ENCODE measurements at places on chromosomes 6 and 20.

DNA sequence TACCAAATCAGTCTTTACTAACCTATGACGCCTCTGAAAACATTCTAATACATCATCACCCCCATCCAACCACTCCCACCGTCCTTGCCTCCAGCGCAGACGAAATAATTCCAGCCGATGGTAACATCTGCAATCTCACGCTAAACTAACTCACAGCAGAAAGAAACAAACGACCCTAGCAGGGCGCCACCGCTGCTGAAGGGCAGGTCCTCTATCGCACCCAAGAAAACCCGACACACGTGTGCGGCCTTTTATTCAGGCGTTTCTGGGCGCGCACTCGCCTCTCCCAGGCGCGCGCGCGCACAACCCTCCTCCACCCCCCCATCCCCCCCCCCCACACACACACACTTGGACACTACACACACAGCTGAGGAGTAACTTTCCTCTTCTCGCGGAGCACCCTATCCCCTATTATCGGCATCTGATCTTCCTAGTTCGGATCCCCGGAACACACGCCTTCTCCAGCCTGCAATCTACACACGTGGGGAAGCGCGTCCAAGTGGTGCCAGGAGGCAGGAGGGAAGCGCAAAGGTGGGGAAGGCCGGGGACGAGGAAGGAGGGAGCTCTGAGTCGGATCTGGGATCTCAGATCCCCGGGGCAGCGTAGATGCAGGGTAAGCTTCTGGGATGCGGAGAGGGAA is 1.4 kb downstream of the GFOD1 start:
- DNase-seq: no peak

- peak; percentile 18 for DNase-seq
These were observed 42.8 kb upstream of the PLCG1 start for GRCh38 chr20:41094353-41095055.

DNA sequence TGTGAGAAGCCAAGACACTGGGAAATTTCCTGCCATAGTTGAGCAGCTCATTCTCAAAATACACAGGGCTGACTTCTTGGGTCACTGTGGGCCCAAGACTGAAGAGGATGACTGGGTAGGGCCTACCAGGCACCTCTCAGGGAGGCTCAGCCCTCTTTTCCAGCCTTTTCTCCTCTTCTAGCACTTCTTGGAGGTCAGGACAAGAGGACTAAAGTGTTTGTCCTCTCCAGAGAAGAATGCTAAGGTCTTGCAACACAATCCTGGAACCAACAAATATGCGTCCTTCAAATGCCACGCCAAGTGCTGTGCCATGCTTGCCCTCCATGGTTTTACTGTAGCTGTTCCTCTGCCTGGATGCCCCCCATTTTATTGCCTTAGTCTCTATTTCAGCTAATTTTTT is 3.3 kb upstream of the LRRN4 start:
- no peak for DNase-seq

- no peak for DNase-seq
These were observed 19.4 kb downstream of the APCDD1L start for GRCh38 chr20:58495623-58496428.

DNA sequence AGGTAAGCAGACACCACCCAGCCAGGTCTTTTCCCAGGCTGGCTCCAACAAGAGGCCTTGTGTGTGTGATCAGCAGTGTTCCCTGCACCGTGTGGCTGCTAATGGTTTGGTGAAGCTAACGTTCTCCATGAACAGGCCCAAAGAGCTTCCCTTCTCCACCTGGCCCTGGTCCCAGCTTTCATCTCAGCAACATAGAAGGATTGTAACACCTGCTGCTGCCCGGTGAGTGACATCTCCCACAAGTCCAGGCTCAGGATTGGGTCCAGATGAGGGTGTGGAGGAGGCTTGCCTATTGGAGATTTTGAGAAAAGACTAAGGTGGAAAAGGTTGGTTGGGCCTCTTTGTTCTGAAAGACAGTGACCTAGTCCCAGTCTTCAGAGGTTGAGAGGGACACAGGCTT is 89.6 kb downstream of the TMEM242 start:
- no peak for DNase-seq
